H7 (cell line): ENCODE measurements at places on chromosomes 2 and 18. TPM values are rescaled to one million over a fixed set of nuclear protein-coding genes. Genes with fewer than 3 reads are reported as not detected.

HAAO gene
- 5.9 and 6.5 TPM in 2 replicates for total RNA-seq

RBKS gene
- total RNA-seq, result 1.1 and 1.7 TPM in 2 replicates

ELOA2 gene
- total RNA-seq, result not detected in 2 replicates

CD8B2 gene
- total RNA-seq, result not detected in 2 replicates

CD8B gene
- total RNA-seq, result 0.37 and 0.66 TPM in 2 replicates
